CD14-positive monocyte (primary cell): ENCODE measurements at places on chromosomes 4 and X. TPM values are rescaled to one million over a fixed set of nuclear protein-coding genes. Genes with fewer than 3 reads are reported as not detected.

DNA sequence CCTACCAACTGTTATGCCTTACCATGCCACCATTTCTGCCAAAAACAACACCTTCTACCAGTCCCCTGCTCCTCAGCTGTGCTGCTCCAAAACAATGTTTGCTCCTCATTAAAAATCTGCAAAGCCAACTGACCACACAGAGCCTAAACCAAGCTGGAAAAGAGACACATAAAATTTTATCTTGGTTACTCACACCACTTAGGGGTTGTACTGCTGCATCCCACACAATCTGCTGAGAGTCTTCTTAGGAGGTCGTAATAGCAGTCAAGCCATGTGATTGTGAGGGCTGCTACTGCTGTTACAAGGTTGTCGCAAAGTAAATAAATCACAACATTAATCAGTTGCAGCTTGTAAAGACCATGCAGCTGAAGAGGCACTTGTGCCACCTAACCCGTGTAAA lies 607.4 kb upstream of the FAM241A start:
- no peak for DNase-seq

DNA sequence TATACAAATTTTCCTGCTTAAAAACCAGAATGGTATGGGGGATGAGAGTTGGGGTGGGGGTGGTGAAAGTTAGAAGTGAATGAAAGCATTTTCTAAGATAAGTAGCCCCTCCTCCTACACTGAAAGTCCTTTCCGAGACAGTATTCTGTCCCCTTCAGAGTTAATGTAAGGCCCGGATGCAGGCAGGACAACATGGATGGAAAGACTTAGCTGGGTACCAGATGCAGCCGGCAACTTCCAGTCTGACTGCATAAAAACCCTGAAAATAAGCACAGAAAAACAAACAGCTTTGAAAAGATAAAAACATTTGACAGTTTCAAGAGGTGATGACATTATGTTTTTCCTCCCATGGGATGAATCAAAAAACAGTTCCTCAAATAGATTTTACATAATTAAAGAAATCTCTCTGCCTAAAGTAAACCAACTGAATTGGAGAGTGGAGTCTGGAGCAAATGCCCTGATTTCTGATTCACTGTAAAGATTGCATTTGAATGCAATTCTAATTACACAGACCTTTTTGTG lies 196.3 kb downstream of the GPAT3 start:
- no peak for DNase-seq

The EXOC1 gene
- polyA plus RNA-seq: 8.5 and 22.9 TPM in 2 replicates

GRCh38 chrX:49287665-49288064 lies 15.8 kb upstream of the GAGE10 start:
- DNase-seq: no peak
